NCI-H1092 (cell line): ENCODE measurements at places on chromosomes 7 and 10.

DNA sequence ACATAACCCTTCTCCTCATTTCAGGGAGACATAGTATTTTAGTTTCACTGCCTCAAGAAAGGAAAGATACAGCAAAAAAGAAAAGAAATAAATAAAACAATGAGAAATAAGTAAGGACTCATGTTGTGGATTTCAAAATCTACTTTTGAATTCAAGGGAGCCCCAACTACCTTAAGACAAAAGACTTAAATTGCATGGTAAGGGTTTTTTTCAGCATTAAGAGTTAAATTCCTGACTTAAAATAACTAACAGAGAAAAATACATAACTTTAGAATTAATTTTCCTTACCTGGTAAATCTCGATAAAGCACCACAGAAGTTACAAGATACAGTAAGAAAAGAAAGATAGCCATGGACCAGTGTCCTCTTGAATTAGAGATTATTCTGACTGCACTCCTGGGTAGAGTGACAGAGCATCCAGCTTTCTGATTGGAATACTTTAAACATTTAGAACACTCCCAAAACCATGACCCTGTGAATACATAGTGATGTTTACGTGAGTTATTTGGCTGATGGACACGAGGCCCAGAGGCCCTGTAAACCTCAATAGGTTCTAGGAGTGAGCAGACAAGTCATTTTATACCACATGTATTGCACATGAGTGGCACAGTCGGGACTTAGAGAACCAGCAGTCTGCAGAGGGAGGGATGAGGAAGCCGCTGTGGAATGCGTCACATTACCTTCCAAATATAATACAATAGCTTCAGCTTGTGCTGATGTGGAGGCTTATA, 292.5 kb upstream of the SEMA3C start:
- DNase-seq = no peak

DNA sequence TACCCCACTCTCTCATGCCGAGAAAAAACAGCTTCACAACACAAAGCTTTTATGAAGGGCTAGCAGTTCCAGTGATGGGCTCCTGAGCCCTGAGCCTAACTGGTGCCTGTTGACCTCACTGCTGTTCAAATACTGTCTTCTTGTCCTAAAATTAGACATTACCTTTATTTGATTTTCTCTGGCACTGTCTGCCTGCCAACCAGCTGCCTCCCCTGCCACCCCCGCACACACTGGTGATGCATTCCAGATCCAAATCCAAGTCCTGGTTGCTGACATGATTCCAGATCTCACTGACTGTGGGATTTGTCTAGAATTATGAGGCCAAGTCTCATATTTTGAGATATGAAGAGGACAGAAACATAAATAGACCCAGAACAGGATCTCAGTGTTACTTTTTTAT, 816.2 kb downstream of the NRG3 start:
- no peak for DNase-seq

DNA sequence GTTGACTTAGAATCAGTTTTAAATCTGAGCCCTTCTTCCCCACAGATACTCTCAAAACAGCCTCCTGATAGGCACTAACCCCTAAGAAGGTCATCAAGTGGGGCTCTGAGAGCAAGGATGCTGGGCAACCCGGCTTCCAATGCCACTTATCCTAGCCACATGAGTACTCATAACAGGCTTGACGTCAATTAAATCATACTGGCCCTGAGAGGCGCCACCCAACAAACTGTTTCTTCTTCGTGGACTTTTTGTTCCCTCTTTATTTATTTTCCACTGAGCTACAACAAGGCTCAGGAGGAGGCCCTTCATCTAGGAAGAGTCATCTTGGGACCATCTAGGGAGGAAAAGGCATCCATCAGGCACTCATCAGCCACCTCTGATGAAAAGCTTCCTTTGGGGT, 255.9 kb downstream of the KCNMA1 start:
- DNase-seq = no peak

DNA sequence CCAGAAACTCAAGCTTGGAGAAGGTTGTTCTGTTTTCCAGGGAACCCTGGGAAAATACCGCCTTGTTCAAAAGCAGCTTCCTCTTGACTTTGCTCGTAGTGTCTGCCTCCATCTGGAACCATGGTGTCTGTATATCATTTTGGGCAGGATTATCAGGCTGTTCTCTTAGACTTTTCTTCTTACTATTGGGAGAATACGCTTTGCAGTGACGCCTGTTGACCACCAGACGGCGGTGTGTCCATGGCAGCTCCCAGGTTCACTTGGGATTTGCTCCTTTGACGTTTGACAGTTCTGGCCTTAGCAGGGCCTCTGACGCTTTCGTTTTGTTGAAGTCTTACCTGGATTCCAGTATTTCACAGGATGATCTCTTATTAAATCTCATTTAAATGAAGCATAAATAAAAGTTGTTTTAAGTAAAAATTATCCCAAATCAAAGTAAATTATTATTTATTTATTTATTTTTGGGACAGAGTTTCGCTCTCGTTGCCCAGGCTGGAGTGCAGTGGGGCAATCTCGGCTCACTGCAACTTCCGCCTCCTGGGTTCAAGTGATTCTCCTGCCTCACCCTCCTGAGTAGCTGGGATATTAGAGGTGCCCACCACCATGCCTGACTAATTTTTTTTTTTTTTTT, 41.8 kb upstream of the GJD4 start:
- peak; percentile 14 for DNase-seq

DNA sequence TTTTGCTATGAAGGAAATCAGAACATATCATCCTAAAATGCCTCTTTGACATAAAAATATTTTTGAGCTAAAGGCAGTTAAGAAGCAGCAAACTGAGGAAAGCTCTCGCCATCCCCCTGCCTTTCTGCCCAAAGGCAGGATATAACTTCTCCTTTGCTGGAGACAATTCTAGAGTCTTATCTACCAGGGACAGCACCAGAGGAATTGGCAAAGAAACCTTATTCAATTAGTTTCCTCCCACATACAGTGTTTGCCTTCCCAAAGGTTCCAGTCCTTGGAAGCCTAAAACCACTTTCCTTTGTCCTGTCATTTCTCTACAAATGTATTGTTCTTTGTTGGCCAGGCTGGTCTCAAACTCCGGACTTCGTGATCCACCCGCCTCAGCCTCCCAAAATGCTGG, 33.7 kb downstream of the MASTL start:
- no peak for DNase-seq

GRCh38 chr10:63430091-63430998, 35.4 kb downstream of the JMJD1C start:
- DNase-seq = no peak

GRCh38 chr7:109956916-109957315, 1134.0 kb upstream of the LRRN3 start:
- no peak for DNase-seq

DNA sequence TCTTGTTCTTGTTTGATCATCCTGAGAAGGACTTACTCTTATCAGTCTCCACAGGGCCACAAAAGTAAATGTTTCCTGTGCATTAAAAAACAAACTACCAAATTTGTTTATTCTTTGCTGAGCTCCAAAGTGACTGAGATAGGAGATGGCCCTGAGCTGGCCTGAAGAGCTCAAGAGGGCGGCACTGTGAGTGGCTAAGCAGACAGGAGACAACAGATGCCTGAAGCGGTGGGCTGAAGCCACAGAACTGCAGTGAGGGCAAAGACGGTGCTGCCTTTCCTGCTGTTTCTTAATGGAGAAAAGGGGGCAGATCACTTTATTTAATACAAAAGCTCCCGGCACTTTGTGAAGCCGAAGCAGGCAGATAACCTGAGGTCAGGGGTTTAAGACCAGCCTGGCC, 379.6 kb downstream of the ARL4A start:
- DNase-seq = peak; percentile 27

- DNase-seq = no peak
Measured at GRCh38 chr7:39587393-39587792, 21.2 kb downstream of the YAE1 start.

GRCh38 chr7:142612237-142612881, 136.9 kb upstream of the PRSS1 start:
- DNase-seq = no peak

DNA sequence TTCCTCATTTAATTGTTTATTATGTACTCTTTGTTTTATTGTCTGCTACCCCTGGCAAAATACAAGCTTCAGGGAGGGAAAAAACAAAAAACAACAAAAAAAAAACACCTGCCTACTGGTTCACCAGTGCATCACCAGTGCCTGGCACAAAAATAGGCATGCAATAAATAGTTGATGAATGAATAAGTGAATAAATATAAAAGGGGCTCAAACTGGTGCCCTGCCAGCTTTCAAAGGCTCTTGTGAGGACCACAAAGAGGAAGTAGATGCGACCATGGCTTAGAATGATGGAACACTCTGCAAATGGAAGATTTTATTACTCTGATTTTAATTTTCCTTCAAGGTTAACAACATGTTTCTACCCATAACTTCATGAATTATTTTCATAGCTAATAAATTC, 213.0 kb upstream of the INHBA start:
- DNase-seq = no peak

- peak; percentile 94 for DNase-seq
Measured at GRCh38 chr7:152675759-152676636, at the start of gene XRCC2. Gene XRCC2, minus strand, starts transcription at chr7:152676141. Its CDS starts 62 bp downstream, at chr7:152676079.

DNA sequence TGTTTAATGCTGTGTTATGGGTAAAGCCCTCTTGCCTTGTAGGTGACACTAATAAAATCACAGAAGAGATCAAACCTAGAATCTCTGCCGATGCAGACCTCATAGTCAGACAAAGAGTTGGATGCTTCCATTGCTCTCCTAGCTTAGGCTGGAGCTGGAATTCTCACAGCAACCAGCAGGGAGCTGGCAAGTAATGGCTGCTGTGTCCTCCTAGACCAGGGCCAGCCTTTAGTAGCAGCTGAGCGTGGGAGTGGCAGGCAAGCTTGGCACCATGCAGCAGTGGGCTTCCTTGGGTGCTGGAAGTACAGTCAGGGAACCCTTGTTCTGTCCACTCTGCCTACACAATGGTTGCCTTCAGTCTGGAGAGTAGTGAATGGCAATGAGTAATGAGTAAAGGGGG, 598.3 kb upstream of the GALNT17 start:
- no peak for DNase-seq

DNA sequence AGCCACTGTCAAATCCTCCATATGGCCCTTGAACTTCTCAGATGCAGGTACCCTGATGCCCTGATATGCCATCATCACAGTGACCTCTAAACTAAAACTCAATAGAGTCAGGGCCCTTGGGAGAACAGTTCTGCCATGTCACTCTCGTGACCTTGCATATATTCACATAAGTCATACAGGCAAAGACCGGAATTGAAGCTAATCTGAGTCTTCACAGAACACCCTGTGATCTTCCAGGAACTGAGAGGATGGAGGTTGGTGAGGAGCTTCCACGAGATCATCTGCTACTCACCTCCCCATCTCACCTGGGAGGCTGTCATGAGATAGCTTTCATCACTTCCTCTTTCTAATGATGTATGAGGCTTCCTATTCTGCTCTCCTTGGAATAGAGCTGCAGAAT, 228.7 kb upstream of the CCDC6 start:
- no peak for DNase-seq

GRCh38 chr7:77791956-77792355, 6.3 kb downstream of the TMEM60 start:
- no peak for DNase-seq

DNA sequence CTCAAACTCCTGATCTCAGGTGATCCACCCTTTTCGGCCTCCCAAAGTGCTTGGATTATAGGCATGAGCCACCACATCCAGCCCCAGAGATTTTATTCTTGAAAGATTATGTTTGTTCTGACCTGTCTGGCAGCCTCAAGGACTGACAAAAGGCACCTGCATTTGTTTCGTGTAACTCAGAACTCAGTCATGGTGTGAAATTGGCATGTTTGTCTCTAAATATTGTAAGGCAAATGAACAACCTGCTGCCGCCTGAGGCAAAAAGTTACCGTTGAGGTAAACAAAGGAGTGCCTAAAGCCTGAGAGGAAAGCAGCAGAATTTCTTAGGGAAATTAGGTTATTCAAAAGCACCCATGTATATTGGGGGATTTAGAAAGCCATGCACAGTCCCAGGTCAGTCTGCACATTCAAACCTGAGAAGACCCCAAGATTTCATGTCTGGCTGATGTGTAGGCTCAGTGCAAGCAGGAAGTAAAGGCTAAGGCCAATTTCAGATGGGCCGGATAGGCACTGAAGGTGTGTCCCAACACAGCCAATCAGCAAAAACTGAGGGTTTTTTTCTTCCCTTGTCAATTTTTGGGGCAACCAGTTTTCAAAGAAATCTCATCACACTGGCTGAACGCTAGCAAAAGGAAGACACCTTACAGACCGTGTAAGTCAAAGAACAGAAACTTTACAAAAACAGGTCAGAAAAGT, 33.3 kb upstream of the HHEX start:
- no peak for DNase-seq

DNA sequence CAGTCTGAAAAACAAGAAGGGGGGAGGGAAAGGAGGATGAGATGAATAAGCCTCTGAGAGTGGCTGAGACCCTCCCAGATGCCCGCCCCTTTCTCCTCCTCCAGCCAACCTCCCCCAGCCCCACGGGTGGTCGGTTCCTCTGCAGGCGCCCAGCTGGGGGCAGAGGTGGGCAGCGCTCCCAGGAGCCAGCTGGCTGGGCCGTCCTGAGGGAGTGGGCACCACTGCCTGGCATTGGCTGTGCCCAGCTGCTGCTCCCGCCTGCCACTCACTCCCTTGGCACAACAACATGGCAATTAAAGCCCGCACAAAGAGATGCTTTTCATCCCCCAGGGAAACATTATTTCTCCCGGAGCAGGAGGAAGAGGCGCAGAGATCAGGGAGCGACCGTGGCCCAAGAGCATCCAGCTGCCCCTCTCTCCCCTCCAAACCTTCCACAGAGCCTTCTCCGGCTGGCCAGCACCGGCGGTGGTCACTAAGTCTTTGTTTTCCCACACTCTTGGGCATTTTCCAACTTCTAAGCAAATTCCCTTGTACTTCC, 107.2 kb downstream of the SPDYE5 start:
- peak; percentile 97 for DNase-seq

GRCh38 chr7:117435475-117436043, 8.3 kb upstream of the ASZ1 start:
- no peak for DNase-seq

DNA sequence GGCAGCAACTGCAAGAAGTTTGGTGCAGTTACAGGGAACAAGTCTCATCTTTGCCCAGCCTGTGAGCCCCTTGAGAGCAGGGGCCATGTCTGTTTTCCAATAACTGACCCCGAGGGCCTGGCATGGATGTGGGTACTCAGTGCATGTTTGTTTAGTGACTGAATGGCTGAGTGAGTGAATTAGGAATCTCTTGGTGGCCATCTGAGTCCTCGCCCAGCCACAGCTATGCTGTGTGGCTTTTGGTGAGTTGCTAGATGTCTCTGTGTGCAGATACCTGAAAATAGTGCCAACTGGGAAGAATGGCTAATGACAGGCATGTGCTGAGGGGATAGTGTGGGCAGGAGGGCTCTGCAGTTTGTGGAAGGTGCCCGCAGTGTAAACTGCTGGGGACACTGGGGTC, 54.4 kb upstream of the PCBD1 start:
- DNase-seq = no peak

DNA sequence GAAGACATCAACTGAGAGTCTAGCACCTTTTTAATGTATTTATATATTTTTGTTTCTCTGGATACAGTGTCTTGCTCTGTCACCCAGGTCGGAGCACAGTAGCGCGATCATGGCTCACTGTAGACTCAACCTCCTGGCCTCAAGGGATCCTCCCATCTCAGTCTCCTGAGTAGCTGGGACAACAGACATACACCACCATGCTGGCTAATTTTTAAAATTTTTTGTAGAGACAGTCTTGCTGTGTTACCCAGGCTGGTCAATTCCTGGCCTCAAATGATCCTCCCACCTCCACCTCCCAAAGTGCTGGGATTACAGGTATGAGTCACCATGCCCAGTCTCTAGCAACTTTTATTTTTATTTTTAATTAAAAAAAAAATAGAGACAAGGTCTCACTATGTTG, 51.4 kb upstream of the ANLN start:
- no peak for DNase-seq

GRCh38 chr10:106107706-106108105, 1056.8 kb downstream of the SORCS1 start:
- no peak for DNase-seq

GRCh38 chr7:114295522-114295921, 119.1 kb upstream of the FOXP2 start:
- no peak for DNase-seq
